ENCODE measurements at places on chromosomes 11 and 22. TPM values are rescaled to one million over a fixed set of nuclear protein-coding genes. Genes with fewer than 3 reads are reported as not detected.

B4GALNT4 gene
- 1.9 TPM for total RNA-seq

NLRP14 gene
- not detected for total RNA-seq

DNA sequence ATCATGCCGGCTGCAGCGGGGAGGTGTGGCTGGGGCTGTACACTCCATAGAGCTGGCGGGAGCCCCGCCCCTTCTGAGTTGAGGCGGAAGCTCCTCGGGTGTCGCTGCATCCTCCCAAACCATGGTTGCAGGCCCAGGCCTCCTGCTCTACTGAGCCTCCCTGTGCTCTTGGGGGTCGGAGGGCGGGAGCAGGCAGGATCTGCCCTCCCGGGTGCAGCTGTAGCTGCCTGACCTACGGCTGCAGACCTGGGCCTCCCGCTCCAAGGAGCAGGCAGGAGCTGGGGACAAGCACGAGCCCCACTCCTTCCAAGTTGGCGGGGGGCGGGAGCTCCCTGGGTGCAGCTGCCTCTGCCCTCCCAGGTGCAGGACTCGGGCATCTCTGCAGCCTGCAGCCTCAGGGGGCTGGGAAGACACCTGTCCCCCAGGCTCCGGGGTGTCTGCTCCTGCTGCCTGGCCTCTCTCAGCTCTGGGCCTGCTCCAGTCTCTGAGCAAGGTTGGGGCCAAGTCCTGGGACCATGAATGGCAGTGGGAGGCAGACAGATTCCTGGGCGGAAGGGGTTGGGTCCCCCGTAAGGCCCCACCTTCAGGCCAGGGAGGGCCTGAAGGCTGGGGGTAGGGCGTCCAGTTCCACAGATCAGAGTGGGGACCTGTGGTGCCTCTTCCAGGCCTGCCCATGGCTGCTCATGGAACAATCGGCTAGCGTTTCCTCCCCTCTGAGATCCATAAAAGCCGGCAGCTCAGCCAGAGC lies 46.4 kb upstream of the SC5D start:
- peaks cover 13% of the 10 kb centered on the region for H3K27me3 ChIP-seq
- no peak overlapping the region for H3K4me3 ChIP-seq
- no peak for DNase-seq
- no peaks in the 10 kb centered on the region for H3K36me3 ChIP-seq
- H3K27ac ChIP-seq = no peak overlapping the region

GRCh38 chr11:8206251-8207079 lies 37.6 kb upstream of the RIC3 start:
- H3K27me3 ChIP-seq = peaks cover 99% of the 10 kb centered on the region
- no peak overlapping the region for H3K4me3 ChIP-seq
- no peak overlapping the region for H3K27ac ChIP-seq
- no peaks in the 10 kb centered on the region for H3K4me1 ChIP-seq
- no peak for DNase-seq

- no peak overlapping the region for H3K27ac ChIP-seq
- no peak overlapping the region for H3K4me3 ChIP-seq
- H3K27me3 ChIP-seq = no peaks in the 10 kb centered on the region
- H3K4me1 ChIP-seq = no peaks in the 10 kb centered on the region
These were observed 31.1 kb upstream of the DDI1 start for GRCh38 chr11:104005234-104005855.

GRCh38 chr11:2348986-2349385 lies 28.1 kb upstream of the CD81 start:
- H3K36me3 ChIP-seq = no peaks in the 10 kb centered on the region
- no peak for DNase-seq
- H3K27me3 ChIP-seq = peaks cover 95% of the 10 kb centered on the region
- H3K4me1 ChIP-seq = no peaks in the 10 kb centered on the region

DNA sequence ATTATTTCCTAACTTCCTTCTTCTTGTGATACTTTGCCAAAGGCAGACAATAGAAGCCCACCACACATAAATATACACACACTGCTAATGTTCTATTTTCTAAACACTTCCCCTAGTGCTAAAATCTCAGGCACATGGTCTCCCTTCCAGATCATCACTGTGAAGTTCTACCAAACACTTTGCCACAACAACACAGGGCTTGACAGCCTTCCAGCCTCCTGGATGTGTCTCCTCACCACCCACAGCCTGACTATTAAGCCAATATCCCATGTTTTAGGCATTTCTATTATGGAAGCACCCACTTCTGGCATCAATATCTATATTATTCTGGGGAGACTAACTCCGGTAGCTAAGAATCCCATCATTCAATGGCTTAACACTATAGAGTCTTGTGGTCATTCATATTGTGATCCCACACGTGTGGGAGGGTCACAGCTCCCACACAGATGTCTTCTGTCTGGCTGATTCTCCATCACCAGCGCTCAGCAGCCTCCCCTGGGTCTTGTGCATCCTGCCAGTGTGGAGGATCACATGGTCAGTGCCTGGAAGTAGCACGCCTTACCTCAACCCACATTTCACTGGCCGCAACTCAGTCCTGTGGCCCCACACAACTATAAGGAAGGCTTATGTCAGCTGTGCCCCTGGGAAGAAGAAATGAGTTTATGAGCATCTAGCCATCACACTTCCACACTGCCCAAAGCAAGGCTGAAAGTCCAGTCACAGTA lies 29.0 kb downstream of the SPATA19 start:
- H3K4me1 ChIP-seq = no peaks in the 10 kb centered on the region
- no peak overlapping the region for H3K27ac ChIP-seq
- no peak overlapping the region for H3K4me3 ChIP-seq
- no peaks in the 10 kb centered on the region for H3K36me3 ChIP-seq
- no peak for DNase-seq
